MM.1S (cell line): ENCODE measurements at places on chromosomes 12 and 14.

DNA sequence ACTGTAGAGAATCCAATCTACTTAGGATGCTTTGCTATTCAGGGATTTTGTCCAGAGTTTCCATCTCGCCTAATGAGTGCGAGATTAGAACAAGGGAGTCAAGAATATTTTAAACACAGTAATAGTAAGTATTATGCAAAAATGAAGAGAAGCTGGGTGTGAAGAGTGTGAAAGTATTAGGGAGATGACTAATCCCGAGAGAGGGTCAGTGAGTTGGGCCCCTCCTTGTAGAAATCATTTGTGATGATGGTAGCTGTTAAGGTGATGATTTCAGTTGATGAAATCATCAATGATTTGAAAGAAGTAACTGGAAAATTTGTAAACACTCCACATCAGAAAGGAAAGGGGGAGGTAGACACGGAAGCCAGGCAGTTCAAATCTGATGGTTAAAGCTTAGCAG lies 478.9 kb upstream of the MGAT4C start:
- H3K4me1 ChIP-seq = no peaks in the 10 kb centered on the region
- no peak overlapping the region for H3K4me3 ChIP-seq
- H3K36me3 ChIP-seq = no peaks in the 10 kb centered on the region

DNA sequence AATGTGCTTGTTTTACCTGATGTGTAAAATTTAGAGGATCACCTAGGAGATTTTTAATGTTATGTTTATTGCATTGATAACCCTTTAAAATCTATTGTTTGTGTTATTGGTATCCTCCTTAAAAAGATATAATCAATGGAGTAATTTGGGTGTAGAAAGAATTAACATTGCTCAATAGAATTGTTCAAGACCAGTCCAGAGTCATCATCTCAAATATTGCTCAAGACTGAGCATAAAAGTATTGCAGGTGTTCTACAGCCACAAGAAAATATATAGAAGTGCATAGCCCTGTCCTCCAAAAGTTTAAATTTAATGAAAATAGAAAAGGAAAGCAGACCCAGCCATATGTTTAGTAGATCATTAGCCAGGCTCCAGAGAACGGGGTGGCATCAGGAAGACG lies 102.5 kb upstream of the ARID2 start:
- no peaks in the 10 kb centered on the region for H3K4me1 ChIP-seq
- H3K27me3 ChIP-seq = no peaks in the 10 kb centered on the region
- DNase-seq = no peak
- no peaks in the 10 kb centered on the region for H3K36me3 ChIP-seq
- no peak overlapping the region for H3K27ac ChIP-seq
- H3K4me3 ChIP-seq = no peak overlapping the region

DNA sequence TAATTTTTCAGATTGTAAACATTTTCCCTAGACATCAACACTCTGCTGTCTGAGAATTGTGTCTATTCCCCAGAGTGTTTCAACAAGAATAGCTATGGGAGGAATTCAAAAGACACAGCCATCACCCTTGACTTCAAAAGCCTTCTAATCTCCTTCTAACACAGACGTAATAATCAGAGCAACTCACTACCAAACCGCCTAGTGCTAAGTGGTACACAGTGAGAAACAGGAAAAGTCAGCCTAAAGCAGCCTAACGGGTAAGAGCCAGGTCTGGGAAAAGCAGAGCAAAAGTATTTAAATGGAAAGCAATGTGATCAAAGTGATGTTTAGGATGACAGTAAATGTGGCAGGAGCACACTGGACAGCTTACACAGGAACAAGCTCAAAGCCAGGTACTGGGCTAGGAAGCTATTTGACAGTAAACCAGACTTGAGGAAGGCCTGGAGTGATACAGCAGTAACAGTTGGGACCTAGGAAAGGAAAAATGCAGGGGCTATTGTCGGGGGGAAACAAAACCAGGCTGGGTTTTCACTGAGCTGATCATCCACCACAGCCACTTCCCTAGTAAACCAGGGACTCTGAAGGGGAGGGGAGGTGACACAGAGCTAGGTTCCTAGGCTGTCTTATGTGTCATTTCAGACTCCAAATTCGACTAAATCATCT lies 29.4 kb downstream of the CORO1C start:
- H3K27ac ChIP-seq = no peak overlapping the region
- H3K36me3 ChIP-seq = peaks cover 15% of the 10 kb centered on the region; the same call in 1 of the 2 replicates
- no peaks in the 10 kb centered on the region for H3K27me3 ChIP-seq
- no peak for DNase-seq
- H3K4me1 ChIP-seq = no peaks in the 10 kb centered on the region

DNA sequence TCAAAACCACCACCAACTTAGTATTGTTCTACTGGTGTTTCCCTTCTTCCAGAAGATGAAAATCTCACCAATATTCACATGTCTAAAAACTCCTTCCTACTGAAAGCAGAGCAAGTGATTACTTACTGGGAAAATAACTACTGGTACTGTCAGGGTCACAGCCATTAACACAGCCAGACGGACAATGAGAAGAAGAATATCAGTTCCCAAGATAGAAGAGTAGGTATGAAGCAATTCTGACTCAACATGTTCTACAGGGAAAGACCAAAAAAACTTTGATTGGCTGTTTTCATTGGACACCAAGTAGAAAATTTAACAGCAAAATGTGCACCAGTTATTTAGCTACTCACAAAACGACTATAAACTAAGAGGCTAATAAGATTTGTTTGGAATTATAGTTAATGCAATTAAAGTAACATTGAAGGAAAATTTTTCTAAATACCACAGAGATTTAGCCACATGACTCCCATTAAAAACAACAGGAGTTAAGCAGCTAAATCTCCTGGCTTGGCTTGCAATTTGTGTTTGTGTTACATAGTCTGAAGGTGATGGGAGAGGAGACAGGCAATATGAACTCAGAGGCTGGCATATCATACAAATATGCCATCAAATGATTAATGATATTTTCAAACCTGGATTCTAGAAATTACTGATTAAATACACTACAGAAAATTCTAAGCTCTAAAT lies 9.5 kb downstream of the SLC38A2 start:
- DNase-seq = no peak
- H3K27me3 ChIP-seq = no peaks in the 10 kb centered on the region
- H3K36me3 ChIP-seq = peaks cover 58% of the 10 kb centered on the region
- no peak overlapping the region for H3K4me3 ChIP-seq
- no peak overlapping the region; the same call in 1 of the 2 replicates for H3K27ac ChIP-seq

DNA sequence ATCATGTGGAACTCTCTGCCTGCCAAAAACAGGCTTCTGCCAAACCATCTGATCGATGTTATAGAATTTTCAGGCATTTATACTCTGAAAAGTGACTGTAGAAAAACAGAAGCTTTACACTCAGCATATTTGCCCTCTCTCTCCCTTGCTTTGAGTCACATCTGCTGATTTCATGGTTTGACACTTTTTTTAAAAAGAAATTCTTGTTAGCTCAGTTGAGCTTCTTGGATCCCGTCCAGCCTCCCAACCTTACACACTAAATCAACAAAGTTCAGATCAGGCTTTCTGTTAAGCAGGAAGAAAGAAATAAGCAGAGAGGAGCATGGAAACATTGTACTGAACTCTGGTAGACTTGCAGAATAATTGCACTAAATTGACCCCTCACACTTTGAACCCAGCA lies 193.6 kb upstream of the SEL1L start:
- DNase-seq = no peak
- no peaks in the 10 kb centered on the region for H3K36me3 ChIP-seq
